ENCODE measurements at places on chromosomes 6 and 20. TPM values are rescaled to one million over a fixed set of nuclear protein-coding genes. Genes with fewer than 3 reads are reported as not detected.

- DNase-seq = no peak
These were observed 81.4 kb downstream of the PDE10A start for GRCh38 chr6:165581678-165582077.

DNA sequence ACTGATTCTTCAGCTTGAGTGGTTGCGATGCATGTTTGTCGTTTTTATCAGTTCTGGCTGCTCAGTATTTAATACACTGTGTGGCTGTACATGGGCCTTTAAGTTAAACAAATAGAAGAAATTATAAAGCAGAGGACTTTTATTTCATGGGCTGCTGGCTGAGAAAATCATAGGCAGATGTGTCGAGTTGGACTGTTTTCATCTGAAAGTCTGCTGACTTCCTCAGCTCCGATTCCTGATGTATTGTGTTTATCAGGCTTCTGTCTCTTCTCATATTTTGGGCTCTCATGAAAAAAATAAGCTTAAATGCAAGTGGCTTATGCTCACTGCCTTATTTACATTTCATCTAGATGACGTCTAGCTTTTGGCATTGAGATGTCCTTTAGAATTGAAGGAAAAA lies 129.5 kb upstream of the GGTLC1 start:
- no peak for DNase-seq

GRCh38 chr20:52668626-52669025 lies 303.5 kb upstream of the TSHZ2 start:
- no peak for DNase-seq

DNA sequence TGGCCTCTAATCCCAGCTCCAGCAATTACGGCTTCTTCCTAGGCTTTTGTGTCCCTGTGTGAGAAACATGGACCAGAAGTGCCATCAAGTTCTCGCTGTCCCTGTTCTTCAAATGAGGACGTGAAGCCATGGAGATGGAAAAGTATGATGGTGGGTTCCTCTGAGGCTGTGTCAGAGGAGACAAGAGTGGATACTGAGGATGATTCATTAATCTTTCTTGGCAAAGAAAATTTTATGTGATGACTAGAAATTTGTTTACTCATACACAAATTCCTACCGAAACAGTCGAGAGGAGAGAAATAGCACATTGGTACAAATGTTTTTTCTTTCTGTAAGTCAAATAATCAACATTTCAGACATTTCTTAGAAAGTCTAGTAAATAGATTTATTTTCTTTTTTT lies 35.0 kb upstream of the PNRC1 start:
- DNase-seq = no peak

DNA sequence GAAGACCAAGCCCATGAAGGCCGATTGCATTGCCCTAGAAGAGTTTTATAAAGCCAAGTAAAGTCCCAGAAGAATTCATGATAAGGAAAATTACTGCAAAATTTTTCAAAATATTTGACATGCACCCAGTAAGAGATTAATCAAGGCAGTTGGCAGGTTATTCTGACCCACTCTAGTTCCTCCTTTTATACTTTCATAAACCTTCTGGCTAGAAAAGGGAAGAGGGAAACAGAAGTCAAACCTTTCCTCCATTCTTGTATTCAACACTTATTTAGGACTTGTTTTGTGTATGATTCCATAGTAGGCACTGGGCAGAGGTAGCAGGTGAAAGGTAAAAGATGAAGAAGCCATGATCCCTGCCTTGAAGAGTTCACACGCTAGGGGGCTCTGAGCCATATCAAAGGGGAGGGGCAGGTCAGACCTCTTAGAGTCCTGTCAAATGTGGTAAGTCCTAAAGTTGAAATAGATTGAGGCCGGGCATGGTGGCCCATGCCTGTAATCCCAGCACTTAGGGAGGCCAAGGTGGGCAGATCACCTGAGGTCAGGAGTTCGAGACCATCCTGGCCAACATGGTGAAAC lies 85.4 kb downstream of the NDUFAF5 start:
- DNase-seq = no peak

Gene ABCF1
- polyA plus RNA-seq = 42.5 TPM

Data from SK-N-SH (cell line).